ENCODE measurements at places on chromosomes 1 and 21.
A peak's percentile ranks its signal among the peaks of the same experiment; 100 is the strongest.

DNA sequence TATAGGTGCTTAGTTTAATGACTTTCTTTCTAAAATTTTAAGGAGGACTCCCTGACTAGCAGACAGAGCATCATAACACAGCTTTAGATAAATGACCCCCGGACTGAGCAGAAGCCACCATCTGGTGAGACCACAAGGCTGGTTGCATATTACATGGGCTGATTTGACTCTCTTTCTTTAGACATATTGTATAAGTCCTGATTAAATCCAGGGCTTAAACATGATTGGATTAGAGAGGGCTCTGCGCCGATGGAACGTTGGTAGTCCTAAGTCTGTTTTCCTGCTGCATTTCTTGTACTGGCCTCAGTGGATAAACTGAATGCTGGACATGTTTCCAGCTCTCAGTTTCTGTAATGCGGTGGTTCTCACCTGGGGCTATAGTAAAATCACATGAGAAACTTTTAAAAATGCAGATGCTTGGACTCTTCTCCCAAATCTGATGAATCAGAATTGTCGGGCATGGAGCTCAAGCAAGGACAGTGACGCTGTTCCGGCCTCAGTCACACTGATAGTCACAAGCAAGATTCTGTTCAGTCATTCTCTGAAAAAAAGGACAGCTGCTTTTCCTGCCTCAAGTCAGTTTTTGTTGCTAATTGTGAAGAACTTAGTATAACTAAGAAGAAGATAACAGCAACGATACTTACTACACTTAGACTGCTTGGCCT is 16.6 kb downstream of the DDI2 start:
- no peaks in the 10 kb centered on the region for H3K27me3 ChIP-seq
- H3K36me3 ChIP-seq, result peaks cover 15% of the 10 kb centered on the region
- H3K4me1 ChIP-seq, result peaks cover 4% of the 10 kb centered on the region
- H3K4me3 ChIP-seq, result no peak overlapping the region

DNA sequence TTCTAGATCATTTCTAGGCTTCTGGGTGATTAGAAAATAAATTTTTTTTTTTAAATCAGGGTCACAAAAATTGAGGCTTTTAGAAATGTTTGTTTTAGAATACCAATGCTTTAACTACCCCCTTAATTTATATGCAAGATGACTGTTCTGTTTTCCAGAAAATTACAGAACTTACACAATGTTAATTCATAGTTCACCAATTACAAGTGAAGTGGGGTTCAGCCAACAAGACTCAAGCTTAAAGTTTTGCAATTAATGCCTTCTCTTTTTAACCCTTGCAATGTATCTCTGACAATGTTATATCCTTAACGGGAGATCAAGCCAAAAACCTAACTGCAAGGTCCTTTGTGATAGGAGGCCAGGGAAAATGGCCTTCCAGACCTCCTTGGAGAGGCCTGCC is 5.6 kb downstream of the PRELP start:
- H3K4me3 ChIP-seq, result no peak overlapping the region
- DNase-seq, result no peak
- no peak overlapping the region for H3K27ac ChIP-seq
- H3K27me3 ChIP-seq, result no peaks in the 10 kb centered on the region
- H3K36me3 ChIP-seq, result no peaks in the 10 kb centered on the region

- no peaks in the 10 kb centered on the region for H3K36me3 ChIP-seq
- no peaks in the 10 kb centered on the region for H3K4me1 ChIP-seq
- no peak overlapping the region for H3K27ac ChIP-seq
- no peaks in the 10 kb centered on the region for H3K27me3 ChIP-seq
- H3K4me3 ChIP-seq, result no peak overlapping the region
Observed at GRCh38 chr1:176752505-176752904, 289.5 kb downstream of the PAPPA2 start.

DNA sequence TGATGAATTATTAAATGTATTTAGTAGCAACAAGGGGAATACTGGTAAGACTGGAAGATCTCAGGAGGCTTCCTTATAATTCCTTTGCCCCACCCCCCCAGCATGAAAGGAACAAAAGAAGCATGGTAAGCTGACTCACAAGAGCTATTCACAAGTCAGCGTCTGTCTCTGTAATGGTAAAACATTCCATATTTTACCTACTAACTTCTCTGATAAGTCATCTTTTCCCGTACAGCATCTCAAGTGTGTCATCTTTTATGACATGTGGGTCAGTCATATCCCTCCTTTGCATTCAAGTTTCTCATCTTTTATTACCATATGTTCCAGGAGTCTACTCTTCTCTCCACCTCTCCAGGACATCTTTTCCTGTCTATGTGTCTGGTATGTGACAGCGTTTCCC is 241.3 kb downstream of the PLA2G4A start:
- H3K36me3 ChIP-seq, result no peaks in the 10 kb centered on the region
- no peak for DNase-seq
- no peak overlapping the region for H3K4me3 ChIP-seq
- no peak overlapping the region for H3K27ac ChIP-seq
- H3K4me1 ChIP-seq, result no peaks in the 10 kb centered on the region

DNA sequence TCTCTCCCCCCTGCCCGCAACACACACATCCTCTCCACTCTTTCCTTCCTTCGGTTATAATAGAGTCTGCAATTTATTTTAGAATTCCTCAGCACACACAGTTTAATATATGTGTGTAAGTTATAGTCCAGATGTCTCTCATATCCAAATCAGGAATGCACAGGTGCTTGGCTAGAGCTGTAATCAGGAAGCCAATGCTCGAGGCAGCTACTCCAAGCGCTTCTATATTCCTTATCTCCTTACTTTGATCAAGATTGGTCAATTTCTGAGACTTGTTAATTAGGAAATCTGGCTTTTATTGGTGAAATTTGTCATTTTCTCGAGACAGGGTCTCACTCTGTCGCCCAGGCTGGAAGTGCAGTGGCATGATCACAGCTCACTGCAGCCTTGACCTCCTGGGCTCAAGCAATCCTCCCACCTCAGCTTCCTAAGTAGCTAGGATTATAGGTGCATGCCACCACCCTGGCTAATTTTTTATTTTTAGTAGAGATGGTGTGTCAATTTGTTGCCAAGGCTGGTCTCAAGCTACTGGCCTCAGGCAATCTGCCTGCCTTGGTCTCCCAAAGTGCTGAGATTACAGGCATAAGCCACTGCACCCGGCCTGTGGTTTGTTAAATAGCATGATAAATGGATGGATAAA is 27.7 kb downstream of the RPL5 start:
- H3K4me1 ChIP-seq, result peaks cover 13% of the 10 kb centered on the region
- no peak for DNase-seq
- no peaks in the 10 kb centered on the region for H3K36me3 ChIP-seq
- H3K27me3 ChIP-seq, result no peaks in the 10 kb centered on the region
- H3K4me3 ChIP-seq, result peak overlapping the region; percentile 42

DNA sequence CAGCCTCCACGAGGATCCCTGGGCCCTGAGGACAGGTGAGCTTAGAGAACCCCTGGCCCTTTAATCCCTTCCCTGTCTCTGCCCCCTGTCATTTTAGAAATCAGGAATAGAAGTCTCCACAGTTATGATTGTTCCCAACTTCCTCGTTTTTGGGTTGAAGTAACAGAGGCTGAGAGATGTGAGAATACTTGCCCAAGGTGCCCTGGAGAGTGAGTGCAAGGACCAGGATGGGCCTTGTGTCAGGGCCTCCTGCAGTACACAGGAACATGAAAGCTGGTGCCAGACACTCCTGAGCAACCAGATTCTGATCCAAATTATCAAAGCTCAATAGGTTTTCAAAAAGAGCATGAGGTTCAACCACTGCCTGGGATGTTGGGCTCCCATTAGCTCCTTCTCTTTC is 10.1 kb downstream of the HLX start:
- no peaks in the 10 kb centered on the region for H3K27me3 ChIP-seq
- H3K4me1 ChIP-seq, result no peaks in the 10 kb centered on the region
- H3K27ac ChIP-seq, result no peak overlapping the region

DNA sequence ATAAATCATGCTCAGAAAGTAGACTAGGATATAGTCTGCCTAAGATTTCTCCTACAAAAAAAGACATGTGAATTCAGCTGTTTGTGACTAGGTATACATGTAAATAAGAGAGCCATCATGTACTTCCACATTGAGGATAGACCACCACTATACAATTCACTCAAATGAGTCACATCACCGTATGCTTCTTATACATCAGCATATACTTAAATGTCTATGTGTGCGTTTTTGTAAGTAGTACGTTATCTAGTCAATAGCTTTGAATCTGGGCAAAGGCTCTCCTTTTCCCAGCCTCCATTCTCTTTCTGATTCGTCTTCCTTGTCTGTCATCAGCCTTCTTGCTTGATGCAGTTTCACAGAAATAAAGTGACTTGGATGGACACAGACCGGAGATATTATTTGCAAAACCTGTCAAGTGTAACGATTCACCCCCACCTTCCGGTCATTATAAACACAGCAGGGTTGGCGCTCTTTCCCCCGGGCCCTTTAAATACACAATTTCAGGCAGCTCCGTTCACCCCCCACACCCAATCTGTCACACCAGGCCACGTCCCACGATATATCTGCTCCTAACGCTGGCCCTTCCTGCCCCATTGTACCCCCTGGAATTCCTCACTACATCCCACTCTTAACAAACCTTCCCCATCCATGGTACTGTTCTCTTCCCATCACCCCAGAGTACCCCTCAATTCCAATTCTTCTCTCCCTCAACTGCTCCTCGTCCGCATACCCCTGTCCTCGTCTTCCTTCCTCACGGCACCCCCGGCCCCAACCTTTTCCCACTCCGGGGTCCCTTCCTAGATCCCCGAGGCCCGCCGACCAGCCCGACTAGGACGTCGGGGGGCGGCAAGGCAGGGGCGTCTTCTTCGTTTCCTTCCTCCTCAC is 636 bp downstream of the VAMP4 start:
- H3K36me3 ChIP-seq, result no peaks in the 10 kb centered on the region
- DNase-seq, result peak; percentile 61
- peak overlapping the region; percentile 96 for H3K4me3 ChIP-seq
- H3K27ac ChIP-seq, result peak overlapping the region; percentile 86
- no peaks in the 10 kb centered on the region for H3K27me3 ChIP-seq

DNA sequence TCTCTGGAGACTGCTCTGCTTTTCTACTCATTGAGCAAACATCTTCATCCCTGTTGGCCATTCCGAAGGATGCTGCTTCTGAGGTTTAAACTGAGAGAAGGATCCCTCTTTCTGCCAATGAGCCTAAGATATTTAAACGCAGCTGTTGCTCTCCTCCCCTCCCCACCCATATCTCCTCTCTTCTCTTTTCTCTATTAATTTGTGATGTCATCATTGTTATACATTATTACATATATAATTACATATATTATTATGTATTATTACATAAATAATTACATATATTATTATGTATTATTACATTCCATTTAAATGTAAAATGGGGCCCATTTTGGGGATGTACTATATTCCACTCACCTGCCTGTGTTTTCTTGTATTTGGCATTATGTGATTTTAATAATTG is 82.7 kb upstream of the JUN start:
- no peak for DNase-seq
- H3K27ac ChIP-seq, result no peak overlapping the region
- no peaks in the 10 kb centered on the region for H3K4me1 ChIP-seq

DNA sequence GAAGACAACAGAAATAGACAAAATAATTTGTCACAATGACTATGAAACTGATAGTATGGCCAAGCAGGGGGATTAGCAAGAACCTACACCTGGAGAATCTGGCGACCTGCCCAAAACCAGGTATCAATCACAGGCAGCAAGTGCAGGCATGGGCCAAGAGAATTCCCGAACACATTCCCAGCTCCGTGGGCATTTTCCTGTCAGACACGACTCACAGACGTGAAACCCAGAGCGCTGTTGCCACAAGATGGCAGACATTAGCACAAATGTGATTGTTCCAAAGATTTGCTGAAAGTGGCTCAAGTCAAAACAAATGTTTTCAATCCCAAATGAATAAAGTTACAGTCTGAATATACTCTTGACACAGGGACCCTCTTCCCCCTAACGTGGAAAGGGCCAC is 36.8 kb downstream of the HLCS start:
- H3K27ac ChIP-seq, result no peak overlapping the region
- peaks cover 12% of the 10 kb centered on the region for H3K4me1 ChIP-seq
- H3K4me3 ChIP-seq, result no peak overlapping the region
- DNase-seq, result peak; percentile 48

GRCh38 chr21:41370840-41371684 is 9.2 kb downstream of the MX2 start:
- H3K27ac ChIP-seq, result no peak overlapping the region
- DNase-seq, result no peak
- peaks cover 19% of the 10 kb centered on the region for H3K27me3 ChIP-seq
- H3K36me3 ChIP-seq, result no peaks in the 10 kb centered on the region
- H3K4me1 ChIP-seq, result peaks cover 11% of the 10 kb centered on the region

DNA sequence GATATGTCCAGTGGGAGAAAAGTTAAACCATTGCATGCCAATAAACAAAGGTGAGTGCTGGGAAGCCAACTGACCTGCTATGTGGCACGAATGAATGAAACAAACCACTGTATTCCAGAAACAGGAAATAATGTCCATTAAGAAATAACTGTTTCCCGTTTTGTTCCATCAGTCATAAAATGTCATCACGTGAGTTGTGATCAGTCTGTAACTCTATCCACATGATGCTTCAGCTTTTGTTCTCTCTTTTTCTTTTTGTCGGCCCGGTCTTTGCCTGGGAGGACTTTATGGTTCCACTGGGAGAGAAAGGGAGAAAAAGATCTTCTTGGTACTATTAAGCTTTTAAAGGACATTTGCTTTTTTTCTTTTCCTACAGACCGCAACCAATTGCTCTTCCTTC is 179.9 kb downstream of the TGFB2 start:
- no peak overlapping the region for H3K4me3 ChIP-seq
- H3K36me3 ChIP-seq, result no peaks in the 10 kb centered on the region
- DNase-seq, result no peak
- H3K4me1 ChIP-seq, result peaks cover 3% of the 10 kb centered on the region
- H3K27me3 ChIP-seq, result no peaks in the 10 kb centered on the region
- no peak overlapping the region for H3K27ac ChIP-seq

- no peak overlapping the region for H3K27ac ChIP-seq
- DNase-seq, result peak; percentile 30
- peaks cover 20% of the 10 kb centered on the region for H3K27me3 ChIP-seq
Observed at GRCh38 chr1:21175324-21175669, 1.4 kb downstream of the EIF4G3 start.

DNA sequence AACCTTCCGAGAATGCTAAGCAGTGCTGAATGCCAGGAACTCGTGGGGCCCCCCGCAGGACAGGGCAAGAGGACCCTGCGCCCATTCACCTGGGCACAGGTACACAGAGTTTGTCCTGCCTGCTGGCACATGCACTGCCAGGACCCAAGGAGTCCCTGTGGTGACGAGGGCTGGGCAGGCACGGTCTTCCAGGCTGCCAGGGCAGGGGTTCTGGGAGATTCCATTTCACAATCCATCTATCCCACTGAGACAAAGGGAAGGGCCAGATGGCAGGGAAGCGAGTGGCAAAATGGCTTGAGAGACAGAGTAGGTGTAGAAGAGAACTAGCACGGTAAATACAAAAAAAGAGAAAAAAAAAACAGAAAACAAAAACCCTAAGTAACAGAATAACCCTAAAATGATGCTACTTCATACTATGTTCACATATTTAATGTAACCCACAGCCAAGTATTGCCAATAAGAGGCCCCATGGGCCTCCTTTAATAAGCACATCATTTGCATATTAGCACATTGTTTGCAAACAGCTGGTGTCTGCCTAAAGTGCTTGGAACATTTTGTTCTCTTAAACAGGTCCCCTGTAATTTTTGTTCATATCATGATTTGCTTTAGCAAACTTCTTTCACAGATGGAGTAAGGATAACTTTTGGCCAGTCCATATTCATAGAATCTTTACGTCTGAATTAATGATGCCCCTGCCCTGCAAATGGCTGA is 83.8 kb downstream of the STUM start:
- no peak overlapping the region for H3K27ac ChIP-seq
- peaks cover 25% of the 10 kb centered on the region for H3K4me1 ChIP-seq
- H3K4me3 ChIP-seq, result no peak overlapping the region
- no peaks in the 10 kb centered on the region for H3K36me3 ChIP-seq

GRCh38 chr1:101290922-101291561 is 54.2 kb downstream of the S1PR1 start:
- no peaks in the 10 kb centered on the region for H3K36me3 ChIP-seq
- no peaks in the 10 kb centered on the region for H3K27me3 ChIP-seq
- H3K4me3 ChIP-seq, result no peak overlapping the region
- H3K27ac ChIP-seq, result no peak overlapping the region

Data from MM.1S (cell line).